ENCODE measurements at places on chromosomes 7 and 10.

- peak; percentile 50 for DNase-seq
Measured at GRCh38 chr7:12771378-12771877, 84.0 kb downstream of the ARL4A start.

- DNase-seq: no peak
Measured at GRCh38 chr7:156049366-156049765, 237.1 kb upstream of the SHH start.

DNA sequence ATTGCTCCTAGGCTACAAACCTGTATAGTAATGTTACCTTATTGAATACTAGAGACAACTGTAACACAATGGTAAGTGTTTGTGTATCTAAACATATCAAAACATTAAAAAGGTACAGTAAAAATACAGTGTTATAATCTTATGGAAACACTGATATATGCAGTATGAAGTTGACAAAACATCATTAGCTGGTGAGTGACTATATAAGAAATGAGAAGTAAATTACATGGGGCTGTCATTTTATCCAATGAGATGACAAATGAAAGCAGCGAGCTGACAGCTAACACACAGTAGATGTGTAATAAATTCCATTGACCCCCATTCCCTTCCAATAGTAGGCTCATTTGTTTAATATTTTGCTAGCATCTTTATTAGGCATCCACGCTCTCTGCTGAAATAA is 198.1 kb upstream of the GHITM start:
- no peak for DNase-seq

DNA sequence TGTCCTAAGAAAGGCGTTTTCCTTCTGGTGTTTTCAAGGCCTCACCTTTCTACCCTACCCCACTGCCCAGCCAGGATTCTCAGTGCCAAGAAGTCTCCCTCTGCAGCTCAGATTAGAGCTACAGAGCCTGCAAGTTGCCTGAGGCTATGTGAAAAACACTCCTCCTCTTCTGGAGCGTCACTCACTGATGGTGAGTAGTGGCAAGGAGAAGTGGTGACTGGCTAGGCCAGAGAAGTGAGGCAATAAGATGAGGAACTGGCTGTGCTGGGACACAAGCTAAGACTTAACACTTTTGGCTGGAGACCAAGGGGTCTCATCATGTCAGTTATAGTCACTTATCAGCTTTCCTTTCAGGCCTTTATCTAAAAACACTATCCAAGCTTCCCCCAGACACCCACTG is 86.7 kb upstream of the PRKAR2B start:
- DNase-seq: no peak

DNA sequence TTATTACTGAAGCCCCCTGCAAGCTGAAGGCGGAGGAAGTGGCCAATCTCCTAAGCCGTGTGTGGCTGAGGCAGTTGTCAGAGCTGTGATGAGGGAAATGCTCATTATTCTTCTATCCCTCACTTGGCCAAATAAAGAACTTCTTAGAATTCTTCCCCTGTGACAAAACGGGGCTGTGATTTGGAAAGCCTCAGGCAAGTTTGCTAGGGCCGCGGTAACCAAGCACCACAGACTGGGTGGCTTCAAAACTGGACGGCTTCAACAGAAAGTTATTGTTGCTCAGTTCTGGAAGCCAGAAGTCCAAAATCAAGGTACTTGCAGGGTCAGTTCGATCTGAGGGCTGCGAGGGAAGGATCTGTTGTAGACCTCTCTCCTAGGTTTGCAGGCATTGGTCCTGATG is 72.3 kb upstream of the STEAP1B start:
- no peak for DNase-seq

- DNase-seq: no peak
Measured at GRCh38 chr7:144763291-144763690, 72.6 kb downstream of the TPK1 start.

GRCh38 chr10:77629775-77630506 is 7.7 kb downstream of the KCNMA1 start:
- no peak for DNase-seq

GRCh38 chr7:127876393-127876792 is 154.8 kb downstream of the LRRC4 start:
- no peak for DNase-seq

- DNase-seq: no peak
Measured at GRCh38 chr7:134702366-134703240, 56.0 kb downstream of the BPGM start.

DNA sequence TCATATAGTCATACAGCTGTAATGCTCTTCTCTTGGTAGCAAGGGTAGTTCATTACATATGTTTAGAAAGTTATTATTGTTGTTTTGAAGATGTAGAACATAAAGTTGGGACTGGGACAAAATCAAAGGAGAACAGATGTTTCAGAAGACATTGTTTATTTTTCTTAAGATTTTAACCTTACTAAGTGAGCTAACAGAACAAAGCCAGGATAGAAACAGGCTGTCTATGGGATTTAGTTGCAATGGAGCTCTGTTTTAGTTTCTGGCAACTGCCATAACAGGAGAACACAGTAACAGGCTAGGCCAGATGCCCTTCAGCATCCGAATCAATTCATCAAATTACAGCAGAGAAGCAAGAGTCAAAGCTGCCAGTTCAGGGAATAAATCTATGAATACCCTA is 382.4 kb downstream of the ARL4A start:
- no peak for DNase-seq

GRCh38 chr7:123535517-123535916 is 1.1 kb upstream of the IQUB start:
- DNase-seq: no peak

DNA sequence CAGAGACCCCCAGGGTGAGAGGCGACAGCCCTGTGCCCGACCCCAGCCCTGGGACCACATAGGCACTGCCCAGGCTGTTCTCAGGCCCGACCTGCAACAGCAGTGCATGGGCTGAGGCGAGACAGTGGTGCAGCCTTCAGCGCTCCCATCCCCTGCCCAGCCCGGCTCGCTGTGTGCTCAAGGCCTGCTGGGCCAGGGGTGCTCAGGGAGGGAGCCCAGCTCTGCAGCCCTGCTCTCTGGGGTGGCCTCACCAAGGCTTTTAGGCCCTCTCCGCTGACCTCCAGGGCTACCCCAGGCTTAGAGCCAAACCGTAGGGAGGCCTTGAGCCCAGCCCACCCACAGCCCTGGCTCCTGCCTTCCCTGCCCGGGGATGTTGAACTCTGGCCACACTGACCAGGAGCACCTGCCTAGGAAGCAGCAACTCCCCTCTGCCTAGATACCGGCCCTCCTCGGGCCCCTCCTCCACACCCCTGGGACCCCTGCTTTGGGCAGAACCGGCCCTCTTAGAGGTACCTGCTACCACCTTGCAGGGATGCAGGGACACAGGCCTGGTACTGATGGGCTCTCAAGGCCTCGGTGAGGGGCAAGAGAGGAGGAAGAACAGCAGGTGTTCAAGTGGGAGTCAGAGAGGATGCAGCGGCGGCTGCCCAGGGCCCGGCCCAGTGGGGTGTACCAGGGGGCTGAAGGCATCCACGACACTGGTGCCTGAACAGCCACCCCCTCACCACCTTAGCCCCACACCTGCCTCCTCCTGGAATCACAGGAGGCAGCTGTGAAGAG is 231.5 kb downstream of the ELFN1 start:
- DNase-seq: no peak

Measured in NCI-H2171 (cell line).